Endodermal cell (in vitro differentiated cells): ENCODE measurements at places on chromosomes 11 and 22. TPM values are rescaled to one million over a fixed set of nuclear protein-coding genes. Genes with fewer than 3 reads are reported as not detected.

TMEM179B gene
- 30.8 to 32.1 TPM (median 31.0 TPM) in 3 replicates for total RNA-seq

OR4X2 gene
- total RNA-seq, result not detected in 2 replicates

POTEH gene
- not detected in 2 replicates for total RNA-seq

ESAM gene
- 0.68 and 1.1 TPM in 2 replicates for total RNA-seq

ABCC8 gene
- total RNA-seq, result 0.11 TPM in 1 of 3 replicates, not detected in the others

APLNR gene
- total RNA-seq, result 2.9 to 3.7 TPM (median 3.5 TPM) in 3 replicates

ZNF215 gene
- total RNA-seq, result 7.7 and 9.9 TPM in 2 replicates

DMC1 gene
- 5.7 to 6.8 TPM (median 6.8 TPM) in 3 replicates for total RNA-seq

SLC22A12 gene
- not detected in 2 replicates for total RNA-seq

KRTAP5-1 gene
- not detected in 3 replicates for total RNA-seq

RIMBP3C gene
- 0.53 and 0.56 TPM in 2 replicates for total RNA-seq

LIF gene
- 0.77 and 1.5 TPM in 2 replicates for total RNA-seq

MMP8 gene
- total RNA-seq, result not detected in 2 replicates

YPEL1 gene
- 23.4 to 33.1 TPM (median 23.7 TPM) in 3 replicates for total RNA-seq
